T-cell (primary cell): ENCODE measurements at places on chromosomes 11 and 22.

- no peak for DNase-seq
- H3K4me1 ChIP-seq = no peaks in the 10 kb centered on the region
- no peaks in the 10 kb centered on the region for H3K27me3 ChIP-seq
- no peak overlapping the region for H3K4me3 ChIP-seq
These were observed 92.9 kb upstream of the RCN1 start for GRCh38 chr11:31997955-31998354.

GRCh38 chr11:66857927-66858185 is 992 bp downstream of the LRFN4 start:
- H3K4me1 ChIP-seq = peaks cover 15% of the 10 kb centered on the region
- no peak overlapping the region for H3K27ac ChIP-seq

- no peak for DNase-seq
- no peaks in the 10 kb centered on the region for H3K4me1 ChIP-seq
- no peak overlapping the region for H3K27ac ChIP-seq
- H3K36me3 ChIP-seq = no peaks in the 10 kb centered on the region
These were observed 52.4 kb upstream of the TYR start for GRCh38 chr11:89125298-89125697.

GRCh38 chr22:24183321-24184031 is 2.2 kb downstream of the SUSD2 start:
- H3K27ac ChIP-seq = no peak overlapping the region
- H3K27me3 ChIP-seq = no peaks in the 10 kb centered on the region
- H3K36me3 ChIP-seq = peaks cover 1% of the 10 kb centered on the region
- H3K4me1 ChIP-seq = no peaks in the 10 kb centered on the region
- no peak overlapping the region for H3K4me3 ChIP-seq
